Activated gamma-delta T cell (primary cell): ENCODE measurements at places on chromosomes 5 and 9.

- DNase-seq = no peak
These were observed 307.7 kb upstream of the TLE4 start for GRCh38 chr9:79264041-79264440.

- DNase-seq = no peak
These were observed 288.6 kb upstream of the DAB2 start for GRCh38 chr5:39713250-39713916.

- DNase-seq = no peak
These were observed 273.4 kb downstream of the DENND1A start for GRCh38 chr9:123656565-123656964.

GRCh38 chr5:37811866-37812265, 28.0 kb downstream of the GDNF start:
- DNase-seq = no peak

DNA sequence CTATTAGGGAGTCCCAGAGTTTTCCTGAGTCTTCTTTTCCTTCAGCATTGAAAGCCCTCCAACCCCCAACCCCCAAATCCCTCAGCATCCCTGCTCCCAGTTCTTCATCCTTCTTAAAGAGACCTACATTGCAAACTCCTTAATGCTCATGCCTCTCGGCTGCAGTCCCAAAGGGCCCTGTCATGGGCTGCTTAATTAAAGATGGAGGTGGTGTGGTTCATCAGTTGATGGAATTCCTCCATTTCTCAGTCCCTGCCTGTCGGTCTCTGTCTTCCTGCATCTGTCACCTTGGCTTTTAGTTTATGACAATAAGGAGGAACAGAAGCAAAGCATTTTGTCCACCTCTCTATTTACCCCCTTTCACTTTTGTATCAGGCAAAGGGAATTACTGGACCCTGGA, 2.0 kb downstream of the FOXI1 start:
- DNase-seq = no peak

DNA sequence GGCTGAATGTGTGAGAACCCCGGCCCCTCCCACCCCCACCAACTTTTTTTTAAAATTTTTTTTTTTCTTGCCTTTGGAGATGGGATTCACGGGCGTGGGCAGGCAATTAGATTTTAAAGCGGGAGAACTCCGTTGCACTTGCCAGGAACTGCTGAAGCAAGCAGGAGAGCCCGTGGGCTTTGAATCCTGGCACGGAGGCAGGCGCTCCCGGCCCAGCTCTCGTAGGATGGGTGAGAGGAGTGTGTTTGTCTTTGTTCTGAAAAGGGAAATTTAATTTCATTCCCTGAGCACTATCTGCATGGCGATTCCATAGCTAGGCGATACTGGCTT, 54.3 kb upstream of the BOD1 start:
- no peak for DNase-seq

DNA sequence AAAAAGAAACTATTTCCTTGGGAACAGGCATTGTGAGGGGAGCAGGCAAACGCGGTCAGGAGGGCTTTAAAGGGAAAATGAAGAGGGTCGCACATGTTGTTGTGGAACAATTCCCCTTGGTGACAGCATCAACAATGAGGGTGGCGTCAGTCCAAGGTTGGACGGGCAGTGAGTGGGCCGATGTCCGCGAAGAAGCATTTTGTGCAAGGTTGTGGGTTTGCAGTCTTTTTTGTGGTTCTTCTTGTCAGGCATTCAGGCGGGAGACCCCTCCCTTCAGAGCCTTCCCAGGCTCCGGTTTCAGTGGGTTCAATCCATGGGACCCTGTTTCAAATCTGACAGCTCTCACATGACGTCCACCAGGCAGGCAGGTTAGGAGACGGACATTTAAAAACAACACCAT, 11.1 kb upstream of the SLC6A19 start:
- no peak for DNase-seq

DNA sequence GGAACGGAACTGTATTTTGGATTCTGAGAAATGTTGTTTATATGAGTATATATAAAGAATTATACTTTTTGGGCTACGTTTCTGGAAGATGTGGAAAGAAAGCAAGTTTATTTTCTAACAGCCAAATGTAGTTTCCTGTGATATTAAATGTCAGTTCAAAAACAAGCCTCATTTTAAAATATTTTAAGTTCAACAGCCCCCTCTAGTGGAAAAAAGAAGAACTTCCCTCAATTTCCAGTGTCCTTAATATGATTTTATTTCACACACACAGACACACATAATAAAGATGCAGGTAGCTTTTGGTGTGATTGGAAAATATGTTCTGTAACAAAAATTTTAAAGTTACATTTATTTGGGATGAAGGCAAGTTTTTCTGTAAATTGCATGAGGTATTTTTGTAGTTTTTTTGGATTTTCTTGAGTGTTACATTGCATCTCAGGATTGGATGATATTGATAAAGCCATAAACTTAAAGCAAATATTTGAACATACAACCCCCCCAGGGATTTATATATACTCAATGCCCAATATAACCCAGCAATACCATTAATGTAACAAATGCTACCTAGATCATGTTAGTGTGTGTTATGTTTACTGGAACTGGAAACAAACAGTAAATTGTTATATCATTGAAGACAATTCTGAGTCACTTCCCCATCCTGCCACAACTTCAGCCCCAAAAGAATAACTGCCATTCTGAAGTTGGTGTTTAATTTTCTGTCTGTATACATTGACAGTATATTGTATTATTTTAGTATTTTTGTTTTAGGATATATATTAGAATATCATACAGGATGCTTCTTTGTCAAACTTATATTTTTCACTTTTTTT, 54.0 kb downstream of the CCDC171 start:
- DNase-seq = no peak

DNA sequence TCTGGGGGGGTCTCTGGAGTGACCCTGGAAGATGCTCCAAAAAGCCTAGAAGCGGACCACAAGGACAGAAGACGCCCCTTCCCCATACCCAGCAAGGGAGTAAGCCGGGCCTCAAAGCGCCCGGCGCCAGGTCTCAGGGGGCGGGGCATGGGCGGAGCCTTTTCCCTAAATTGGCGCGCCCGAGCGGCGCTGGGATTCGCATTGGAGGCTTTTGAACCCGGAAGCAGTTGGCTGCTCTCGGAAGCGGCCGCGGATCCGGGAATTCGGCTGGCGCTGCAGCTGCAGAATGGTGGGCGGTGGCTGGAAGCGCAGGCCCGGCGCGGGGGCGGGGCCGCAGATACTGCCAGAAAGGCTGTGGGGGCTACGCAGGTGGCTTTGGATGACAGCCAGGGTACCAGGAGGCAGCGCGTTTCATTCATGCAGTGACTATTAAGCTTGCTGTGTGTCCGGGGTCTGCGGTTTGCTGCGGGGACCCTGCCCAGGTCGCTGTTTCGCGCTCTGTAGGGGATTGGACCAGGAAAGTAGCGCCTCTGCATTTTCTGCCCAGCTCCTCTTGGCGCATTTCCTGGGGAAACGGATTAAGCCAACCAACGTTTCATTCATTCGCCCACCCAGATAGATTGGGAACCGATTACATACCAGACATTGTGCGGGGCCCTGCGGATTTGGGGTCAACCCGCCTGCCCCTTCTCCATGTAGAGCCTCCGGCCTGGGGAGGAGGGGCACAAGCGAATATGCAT, 83.0 kb upstream of the FREM1 start:
- no peak for DNase-seq

GRCh38 chr5:77280036-77280435, 69.6 kb downstream of the PDE8B start:
- DNase-seq = no peak

- no peak for DNase-seq
These were observed 20.1 kb downstream of the NFIB start for GRCh38 chr9:14293801-14294200.

DNA sequence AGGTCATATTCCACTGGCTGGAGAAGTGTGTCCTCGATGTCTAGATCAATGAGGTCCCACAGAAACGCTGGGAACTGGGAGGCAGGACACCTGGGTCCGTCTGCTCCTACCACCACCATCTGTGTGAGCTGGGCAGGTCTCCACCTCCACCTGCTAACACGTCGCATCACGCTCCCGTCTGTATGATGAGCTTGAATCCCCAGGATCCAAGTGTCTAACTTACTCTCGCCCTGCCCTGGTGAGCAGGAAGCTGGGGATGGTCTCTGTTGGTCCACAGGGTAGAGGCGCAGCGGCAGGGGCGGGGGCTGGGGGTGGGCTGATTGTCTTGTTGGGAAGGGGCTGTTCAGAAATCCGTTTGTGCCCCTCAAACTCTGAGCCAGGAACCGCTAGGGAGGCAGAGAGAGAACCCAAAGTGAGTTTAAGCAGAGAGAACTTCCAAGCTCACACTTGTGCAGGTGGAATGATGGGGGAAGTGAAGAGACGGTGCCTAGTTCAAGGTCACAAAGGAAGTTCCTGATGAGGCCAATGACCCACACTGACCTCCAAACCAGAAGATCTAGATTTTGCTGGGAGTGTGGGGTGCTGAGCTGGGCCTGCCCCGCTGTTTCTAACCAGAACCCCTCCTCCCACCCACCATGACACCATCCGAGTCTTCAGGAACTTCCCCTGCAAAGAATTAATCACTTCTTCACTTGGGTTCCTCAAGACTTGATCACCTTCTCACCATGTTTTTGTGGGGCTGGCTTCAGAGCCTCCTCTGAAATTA, 21.1 kb downstream of the ORM2 start:
- DNase-seq = no peak

- no peak for DNase-seq
These were observed 175.7 kb downstream of the SAXO1 start for GRCh38 chr9:18857334-18857733.

- DNase-seq = no peak
These were observed 136.0 kb downstream of the MVB12B start for GRCh38 chr9:126462617-126463016.

DNA sequence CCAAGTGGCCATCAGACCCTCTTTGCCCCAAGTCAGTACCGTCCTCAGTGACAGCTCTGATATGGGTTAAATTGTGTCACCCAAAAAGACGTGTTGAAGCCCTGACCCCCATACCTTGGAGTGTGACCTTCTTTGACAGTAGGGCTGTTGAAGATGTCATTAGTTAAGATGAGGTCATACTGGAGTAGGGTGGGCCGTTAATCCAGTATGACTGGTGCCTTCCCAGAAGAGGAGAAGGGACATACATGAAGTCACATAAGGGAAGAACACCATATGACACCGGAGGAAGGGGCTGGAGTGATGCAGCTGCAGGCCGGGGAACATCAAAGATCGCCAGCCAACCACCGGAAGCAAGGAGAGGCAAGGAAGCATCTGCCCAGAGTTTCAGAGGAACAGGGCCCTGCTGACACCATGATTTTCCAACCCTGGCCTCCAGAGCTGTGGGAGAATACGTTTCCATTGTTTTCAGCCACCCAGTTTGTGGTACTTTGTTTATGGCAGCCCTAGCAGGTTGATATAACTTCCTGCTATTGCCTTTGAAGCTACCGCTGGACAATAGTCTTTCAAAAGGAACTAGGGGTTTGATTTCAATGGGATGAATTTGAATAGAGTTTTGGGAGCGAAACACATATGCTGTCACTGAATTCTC, 36.4 kb upstream of the CPEB4 start:
- DNase-seq = no peak

DNA sequence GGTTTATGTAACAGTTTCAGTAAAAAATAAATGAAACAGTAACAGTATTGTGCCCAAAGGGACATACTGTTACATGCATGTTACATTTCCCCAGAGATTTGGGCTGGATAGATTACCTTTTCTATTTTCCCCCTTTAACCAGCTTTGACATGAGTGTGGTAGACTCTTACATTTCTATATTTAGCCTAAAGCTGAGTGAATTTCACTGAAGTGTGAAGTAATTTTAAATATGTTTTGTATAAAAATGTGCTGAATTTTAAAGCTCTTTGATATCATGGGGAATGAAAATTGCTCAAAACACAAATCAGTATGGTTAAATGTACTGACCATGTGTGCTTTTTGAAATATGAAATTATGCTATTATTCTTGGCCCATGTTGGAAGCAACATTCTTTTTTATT, 122.3 kb upstream of the CDH10 start:
- no peak for DNase-seq

DNA sequence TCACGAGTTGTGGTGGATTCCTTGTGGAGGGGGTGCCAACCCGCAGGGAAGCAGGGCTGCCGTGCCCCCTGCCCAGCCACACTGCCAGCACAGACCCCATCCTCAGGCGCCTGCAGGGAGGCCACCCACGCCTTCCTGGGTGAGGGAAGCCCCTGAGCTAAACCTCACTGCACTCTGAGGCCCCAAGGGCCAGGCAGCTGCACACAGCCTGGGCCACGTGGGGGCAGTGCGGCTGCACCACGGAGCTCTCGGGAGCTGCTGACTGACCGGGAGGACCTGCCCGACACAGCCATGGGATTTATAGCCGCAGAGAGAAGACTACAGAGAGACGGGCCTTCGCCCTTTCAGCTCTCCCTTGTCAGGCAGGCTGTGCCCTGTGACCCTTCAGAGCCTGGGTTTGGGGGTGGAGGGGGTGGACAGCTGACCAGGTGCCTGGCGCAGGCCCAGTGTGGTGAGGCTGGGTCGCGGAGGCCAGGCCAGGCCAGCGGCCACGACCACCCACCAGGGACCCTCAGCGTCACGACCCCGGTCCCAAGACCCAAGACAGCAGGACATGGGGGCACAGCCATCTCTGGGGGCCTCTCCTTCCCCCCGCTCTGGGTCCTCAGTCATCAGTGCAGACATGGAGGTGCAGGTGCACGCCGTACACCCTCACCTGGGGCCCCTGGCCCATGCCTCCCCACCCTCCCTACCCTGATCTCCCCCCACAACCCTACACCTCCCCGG, 4.3 kb upstream of the AHRR start:
- no peak for DNase-seq

- no peak for DNase-seq
These were observed 48.7 kb downstream of the COL5A1 start for GRCh38 chr9:134690301-134690751.

GRCh38 chr5:178182158-178182876, 4.9 kb downstream of the GMCL2 start:
- no peak for DNase-seq

GRCh38 chr9:14978022-14979000, 68.1 kb upstream of the FREM1 start:
- no peak for DNase-seq

DNA sequence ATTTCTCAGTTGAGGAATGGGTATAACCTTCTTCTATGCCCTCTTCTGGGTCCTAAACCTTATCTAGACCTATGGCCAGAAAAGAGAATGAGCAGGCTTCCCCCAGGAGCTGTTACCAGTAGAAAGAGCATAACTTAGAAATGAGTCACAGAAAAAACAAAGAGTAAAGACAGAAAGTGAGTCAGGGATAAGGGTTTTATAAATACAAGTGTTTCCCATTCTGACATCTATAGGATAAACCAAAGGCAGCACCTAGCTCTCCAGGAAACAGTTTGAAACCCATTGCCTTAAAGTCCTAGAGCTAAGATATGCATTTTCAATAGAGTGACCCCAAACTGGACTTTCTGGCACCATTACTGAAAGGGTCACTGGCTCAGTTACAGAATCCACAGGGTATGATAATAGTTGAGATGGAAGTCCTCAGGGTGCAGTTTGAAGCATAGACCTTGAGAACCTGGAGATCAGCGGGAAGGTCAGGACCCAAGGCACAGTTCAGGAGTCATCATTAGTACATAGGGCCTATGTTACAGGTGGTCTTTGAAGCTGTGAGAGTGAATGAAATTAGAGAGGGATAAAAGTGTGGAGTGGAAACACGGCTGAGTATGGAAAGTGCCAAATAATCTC, 42.7 kb upstream of the LIFR start:
- DNase-seq = no peak

- no peak for DNase-seq
These were observed 1.9 kb downstream of the FOXB2 start for GRCh38 chr9:77021291-77021894.

GRCh38 chr5:80762573-80762972, 107.8 kb upstream of the DHFR start:
- no peak for DNase-seq
